ENCODE measurements at places on chromosomes 2 and 18.

- no peak for DNase-seq
Observed at GRCh38 chr18:49795612-49796552, 17.5 kb downstream of the ACAA2 start.

DNA sequence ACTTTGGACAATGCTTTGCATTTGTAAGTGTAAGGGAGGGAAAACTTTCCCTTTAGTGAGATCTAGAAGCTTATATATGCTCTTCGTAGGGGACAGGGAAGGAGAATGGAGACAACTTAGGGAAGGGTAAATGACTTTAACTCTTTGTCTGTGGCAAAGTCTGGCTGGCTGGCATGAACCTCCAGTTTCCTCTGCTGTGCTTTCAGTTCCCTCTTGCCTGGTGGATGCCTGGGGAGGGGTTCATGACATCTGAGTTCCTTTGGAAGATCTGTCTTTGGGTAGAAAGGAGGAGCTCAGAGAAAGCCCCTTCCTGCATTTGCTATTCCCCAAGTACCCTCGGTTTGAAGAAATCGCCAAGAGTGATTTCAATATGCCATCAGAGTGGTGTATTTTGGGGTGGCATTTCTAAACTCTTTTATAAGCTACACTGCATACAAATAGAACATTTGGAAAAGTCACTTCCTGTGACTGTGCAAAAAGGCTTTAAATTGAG, 143.6 kb downstream of the VAPA start:
- no peak for DNase-seq

- DNase-seq, result no peak
Observed at GRCh38 chr2:225002656-225003045, 39.6 kb downstream of the DOCK10 start.

DNA sequence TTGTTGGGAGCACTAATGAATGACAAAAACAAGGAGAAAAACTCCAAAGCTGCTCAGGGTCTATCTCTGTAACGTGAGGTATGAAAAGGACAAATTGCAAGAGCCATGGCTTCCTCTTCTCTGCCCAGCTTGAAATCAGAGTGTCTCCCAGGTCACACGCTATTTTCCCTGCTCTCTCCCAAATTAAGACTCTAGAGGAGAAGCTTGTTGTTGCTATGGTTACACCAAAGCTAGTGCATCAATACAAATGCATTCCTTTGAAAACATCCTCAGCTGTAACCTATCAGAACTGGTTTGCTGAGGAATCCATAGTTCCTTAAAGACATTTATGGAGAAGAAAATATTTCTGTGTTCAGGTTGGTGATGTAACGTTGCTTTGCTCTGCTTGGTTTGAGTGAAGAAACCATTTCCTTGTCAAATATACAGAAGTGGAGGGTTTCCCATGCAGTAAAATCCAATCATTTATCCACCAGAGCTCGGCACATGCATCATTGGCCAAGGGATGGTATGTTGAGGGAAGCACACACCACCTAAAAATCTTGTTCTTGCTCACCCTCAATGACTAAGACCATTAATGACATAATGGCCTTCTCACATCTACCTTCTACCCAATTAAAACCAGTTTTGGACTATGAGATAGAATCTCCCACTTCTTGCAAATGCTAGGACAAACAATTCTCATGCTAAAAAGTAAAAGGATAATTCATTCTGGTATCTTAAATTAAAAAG, 2135.6 kb upstream of the CELF4 start:
- DNase-seq, result no peak

- no peak for DNase-seq
Observed at GRCh38 chr2:138602166-138602460, 100.5 kb downstream of the SPOPL start.

- DNase-seq, result no peak
Observed at GRCh38 chr2:108444941-108445840, 3.8 kb upstream of the GCC2 start.

GRCh38 chr2:219254590-219255201, 978 bp upstream of the TUBA4A start:
- DNase-seq, result no peak

- DNase-seq, result no peak
Observed at GRCh38 chr2:120957905-120958304, 222.2 kb downstream of the GLI2 start.

DNA sequence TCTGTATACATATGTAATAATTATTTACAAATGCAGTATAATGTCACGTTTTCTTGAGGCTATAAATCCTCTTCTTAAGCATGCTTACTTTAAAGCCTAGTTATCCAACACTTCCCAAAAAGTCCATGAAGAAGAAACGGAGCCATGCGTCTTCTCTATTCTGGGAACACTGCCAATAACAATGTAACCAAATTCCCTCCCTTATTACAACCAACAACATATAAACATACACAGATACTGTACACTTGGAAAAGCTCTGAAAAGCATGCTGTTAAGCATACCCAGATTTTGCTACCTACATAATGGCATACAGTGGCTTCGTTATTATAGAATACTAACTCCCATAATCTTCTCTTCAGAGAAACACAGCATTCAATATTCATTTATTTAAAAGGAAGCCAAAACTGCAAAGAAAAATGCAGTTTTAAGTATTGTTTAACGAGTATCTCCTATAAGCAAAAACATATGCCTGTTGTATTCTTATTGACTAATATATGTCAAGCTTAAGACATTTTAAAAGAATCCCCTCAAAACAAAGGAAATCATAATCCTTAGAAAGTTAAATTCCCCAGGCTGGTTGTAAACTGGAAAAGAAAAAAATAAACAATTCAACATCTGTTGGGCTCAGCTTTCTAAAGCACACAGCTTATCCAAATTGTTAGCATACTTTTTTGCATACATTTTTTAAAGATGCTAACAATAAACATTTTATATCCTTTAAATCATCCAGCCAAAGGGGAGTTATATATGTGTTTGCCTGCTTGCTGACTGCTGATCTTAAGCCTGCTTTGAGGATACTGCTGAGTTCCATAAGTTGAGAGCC, 83.4 kb downstream of the SLC25A12 start:
- no peak for DNase-seq

- DNase-seq, result no peak
Observed at GRCh38 chr18:23875966-23876895, 138.3 kb upstream of the TTC39C start.

GRCh38 chr2:44957656-44958327, 16.3 kb downstream of the SIX3 start:
- no peak for DNase-seq

DNA sequence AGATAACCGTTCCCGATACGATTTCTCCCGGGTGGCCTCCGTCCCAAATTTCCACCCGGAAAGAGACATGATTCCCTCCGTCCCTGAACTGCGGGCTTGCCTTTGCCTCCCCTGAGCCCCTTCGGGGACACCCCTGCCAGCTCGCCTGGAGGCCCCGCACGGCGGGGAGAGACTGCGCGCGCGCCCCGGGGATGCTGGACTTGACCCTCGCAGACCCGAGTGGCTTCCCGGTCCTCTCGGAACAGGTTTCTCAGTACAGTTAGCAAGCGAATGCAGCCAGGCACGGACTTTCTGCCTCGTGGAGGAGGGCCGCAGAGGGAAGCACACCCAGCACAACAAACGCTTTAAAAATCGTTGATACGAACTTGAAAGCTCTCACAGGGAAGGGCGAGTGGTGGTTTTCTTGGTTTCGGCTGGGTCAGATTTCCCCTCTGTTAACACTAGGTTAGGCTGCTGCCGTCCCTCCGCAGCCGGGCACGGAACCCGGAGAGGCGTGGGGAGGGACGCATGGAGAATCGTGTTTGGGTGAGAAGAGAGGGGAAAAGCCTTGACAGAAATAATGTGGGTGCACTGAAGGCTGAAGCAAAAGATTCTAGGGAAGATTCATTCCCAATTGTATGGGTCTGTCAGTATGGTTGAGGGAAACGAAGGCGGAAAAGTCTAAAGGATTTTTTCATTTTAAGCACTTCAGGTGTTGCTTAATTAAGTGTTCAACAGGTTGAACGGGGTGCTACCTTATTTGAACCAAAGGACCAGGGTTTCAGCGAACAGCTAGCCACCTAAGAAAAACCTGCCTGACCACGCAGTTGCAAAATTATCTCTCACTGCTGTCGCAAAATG, 916 bp downstream of the TNFRSF11A start:
- DNase-seq, result no peak

- DNase-seq, result no peak
Observed at GRCh38 chr2:157443795-157444640, at the start of gene CYTIP. Gene CYTIP, minus strand, starts transcription at chr2:157444089. Its CDS starts 69 bp downstream, at chr2:157444020.

GRCh38 chr18:5288517-5288935, 7.0 kb downstream of the ZBTB14 start:
- no peak for DNase-seq

GRCh38 chr2:134392442-134393074, 138.7 kb downstream of the MGAT5 start:
- DNase-seq, result no peak

- DNase-seq, result no peak
Observed at GRCh38 chr2:48927355-48927754, 171.8 kb upstream of the LHCGR start.

DNA sequence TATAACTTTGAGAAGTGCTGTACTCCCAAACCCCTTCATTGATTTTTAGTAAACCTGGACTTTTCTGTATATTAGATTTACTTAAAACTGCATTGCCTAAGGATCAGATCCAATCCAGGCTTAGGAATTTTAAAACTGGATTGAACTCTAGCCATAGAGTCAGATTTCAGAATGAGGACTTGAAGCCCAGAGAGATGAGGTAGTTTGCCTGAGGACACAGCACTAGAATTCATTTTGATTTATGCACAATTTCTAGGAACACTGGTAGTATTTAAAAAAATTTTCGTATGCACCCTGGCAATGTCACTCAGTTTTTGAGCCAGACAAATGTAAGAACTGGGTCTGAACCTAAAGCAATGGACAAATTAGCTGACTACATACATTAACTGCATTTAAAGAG, 144.9 kb downstream of the KCTD1 start:
- DNase-seq, result no peak

- no peak for DNase-seq
Observed at GRCh38 chr2:129821445-129821844, 158.0 kb upstream of the RAB6C start.

GRCh38 chr2:80896576-80896975, 592.0 kb upstream of the LRRTM1 start:
- DNase-seq, result no peak

DNA sequence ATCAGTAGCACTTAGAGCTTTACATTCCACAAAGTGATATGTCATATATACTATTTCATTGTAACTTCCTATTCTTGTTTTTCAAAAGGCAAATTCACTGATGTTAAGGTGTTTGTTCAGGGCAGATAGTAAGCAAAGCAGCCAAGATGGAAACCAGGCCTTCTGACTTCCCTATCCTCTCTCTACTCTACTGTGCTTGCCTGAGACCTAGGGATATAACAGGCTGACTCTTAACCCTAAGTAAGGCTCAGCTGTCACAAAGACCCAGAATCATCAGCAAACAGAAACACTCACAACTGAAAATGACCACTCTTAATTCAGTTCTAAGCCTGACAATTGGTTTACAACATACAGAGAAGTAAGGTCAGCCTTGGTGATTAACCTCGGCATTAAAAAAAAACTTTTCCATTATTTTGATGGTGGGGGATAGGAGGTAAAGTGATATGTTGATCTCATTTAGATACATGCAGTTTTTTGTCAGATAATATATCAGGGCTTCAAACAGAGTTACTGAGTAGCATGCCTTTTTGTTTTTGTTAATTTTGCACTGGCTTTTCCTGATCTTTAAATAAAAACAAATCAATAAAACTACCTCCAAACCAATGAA, 95.4 kb upstream of the CHRNA1 start:
- DNase-seq, result no peak

DNA sequence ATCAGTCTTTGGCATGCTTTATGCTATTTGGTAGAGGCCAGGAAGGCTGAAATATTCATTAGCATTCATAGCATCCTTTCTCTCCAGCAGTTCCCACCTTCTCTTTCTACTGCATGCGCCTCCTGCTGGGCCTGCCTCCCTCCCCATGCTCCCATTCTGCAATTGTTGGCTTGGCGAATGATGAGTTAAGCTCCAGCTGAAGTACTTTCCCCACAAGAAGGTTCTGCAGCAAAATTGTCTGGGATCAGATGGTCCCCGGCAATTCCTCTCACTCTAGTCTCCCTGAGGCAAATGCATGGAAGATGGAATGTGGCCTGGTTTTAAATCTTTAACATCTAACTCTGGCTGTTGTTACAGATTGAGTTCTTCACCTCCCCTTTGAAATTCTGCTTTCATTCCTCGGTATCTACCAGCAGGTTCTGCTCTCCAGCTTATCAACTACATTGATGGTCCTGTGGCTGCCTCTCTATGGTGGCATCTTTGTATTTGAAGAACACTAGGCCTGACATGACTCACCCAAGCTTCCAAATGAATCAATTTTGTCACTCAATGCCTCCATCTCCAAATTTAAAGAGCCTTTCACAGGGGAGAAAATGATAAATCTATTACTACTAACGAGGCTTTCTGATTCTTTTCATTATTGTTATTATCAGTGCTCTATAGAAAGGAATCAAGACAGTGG, 55.9 kb downstream of the KCTD18 start:
- DNase-seq, result no peak

DNA sequence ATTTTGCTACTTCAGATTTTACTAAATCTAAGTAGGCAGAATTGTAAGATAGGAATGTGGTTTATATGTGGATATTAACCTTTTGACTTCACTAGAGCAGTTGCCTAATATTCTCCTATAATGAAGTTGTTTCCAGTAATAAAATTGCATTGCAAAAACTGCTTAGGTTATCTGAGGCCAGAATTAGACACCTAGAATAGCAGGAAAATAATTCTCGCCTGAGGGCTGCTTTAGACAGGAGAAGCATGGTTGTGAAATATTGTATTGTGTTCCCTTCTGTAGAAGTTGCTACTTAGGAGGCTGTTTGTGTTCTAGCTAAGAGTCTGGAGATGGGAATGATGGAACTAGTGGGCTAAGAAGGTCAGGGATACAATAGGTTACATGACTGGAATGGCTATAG, 146.3 kb downstream of the PLCL1 start:
- no peak for DNase-seq

GRCh38 chr2:10170256-10170655, 47.7 kb downstream of the RRM2 start:
- DNase-seq, result no peak

DNA sequence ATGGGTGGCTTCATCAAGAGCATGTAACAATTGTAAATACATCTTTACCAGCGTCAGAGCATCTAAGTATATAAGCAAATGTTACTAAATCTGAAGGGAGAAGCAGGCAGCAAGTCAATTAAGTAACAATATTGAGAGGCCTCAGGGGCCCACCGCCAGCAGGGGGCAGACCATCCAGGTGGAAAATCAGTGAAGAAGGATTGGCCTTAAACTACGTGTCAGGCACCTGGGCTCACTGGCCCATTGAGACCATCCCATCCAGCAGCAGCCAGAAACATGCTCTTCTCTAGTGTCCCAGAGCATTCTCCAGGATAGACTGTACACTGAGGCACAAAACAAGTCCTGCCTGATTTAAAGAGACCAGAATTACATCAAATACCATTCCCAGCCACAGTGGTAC, 96.2 kb upstream of the SNTG2 start:
- no peak for DNase-seq

Measured in NCI-H1048 (cell line).